ENCODE measurements at places on chromosomes 12 and 14. TPM values are rescaled to one million over a fixed set of nuclear protein-coding genes. Genes with fewer than 3 reads are reported as not detected.

OR6C65 gene
- polyA plus RNA-seq, result not detected

RERGL gene
- 0.25 TPM for polyA plus RNA-seq

CABP1 gene
- 0.70 TPM for polyA plus RNA-seq

NXPH4 gene
- 0.91 TPM for polyA plus RNA-seq

GPR132 gene
- 1.5 TPM for polyA plus RNA-seq

SNX6 gene
- polyA plus RNA-seq, result 93.9 TPM

NID2 gene
- 21.1 TPM for polyA plus RNA-seq

RNFT2 gene
- 2.0 TPM for polyA plus RNA-seq

SLC38A4 gene
- polyA plus RNA-seq, result 1.3 TPM

PRH2 gene
- 0.55 TPM for polyA plus RNA-seq

RNU4-1 gene
- polyA plus RNA-seq, result not detected

KRT8 gene
- 1,338 TPM for polyA plus RNA-seq

PIWIL1 gene
- polyA plus RNA-seq, result 0.19 TPM

WIF1 gene
- polyA plus RNA-seq, result 33.1 TPM

CCDC175 gene
- polyA plus RNA-seq, result 1.5 TPM

PRIMA1 gene
- polyA plus RNA-seq, result 9.2 TPM

RIPK3 gene
- 14.8 TPM for polyA plus RNA-seq

TAS2R7 gene
- not detected for polyA plus RNA-seq

GDF3 gene
- polyA plus RNA-seq, result 0.27 TPM

TNS2 gene
- polyA plus RNA-seq, result 43.5 TPM
